Upper lobe of left lung (tissue), 6 donors: ENCODE measurements at places on chromosomes 16 and 17. TPM values are rescaled to one million over a fixed set of nuclear protein-coding genes. Genes with fewer than 3 reads are reported as not detected.

- DNase-seq: no peak
Observed at GRCh38 chr16:15873737-15874136, 14.7 kb downstream of the CEP20 start.

DNA sequence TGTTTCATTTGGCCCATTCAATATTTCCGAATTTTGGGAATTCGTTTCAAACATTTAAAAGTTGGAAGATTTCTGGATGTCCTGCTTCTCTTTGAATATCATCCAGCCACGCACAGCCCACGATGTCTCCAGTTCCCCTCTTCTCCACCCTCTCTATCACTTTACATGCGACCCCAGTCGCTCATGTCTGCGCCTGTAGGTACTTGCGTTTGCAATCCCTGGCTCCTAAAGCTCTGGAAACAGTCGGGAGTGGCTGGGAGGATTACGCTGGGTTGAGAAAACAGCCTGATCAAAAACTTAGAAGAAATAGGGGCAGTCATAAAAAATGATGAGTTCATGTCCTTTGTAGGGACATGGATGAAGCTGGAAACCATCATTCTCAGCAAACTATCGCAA is 1.5 kb upstream of the SBK1 start:
- DNase-seq: no peak

DNA sequence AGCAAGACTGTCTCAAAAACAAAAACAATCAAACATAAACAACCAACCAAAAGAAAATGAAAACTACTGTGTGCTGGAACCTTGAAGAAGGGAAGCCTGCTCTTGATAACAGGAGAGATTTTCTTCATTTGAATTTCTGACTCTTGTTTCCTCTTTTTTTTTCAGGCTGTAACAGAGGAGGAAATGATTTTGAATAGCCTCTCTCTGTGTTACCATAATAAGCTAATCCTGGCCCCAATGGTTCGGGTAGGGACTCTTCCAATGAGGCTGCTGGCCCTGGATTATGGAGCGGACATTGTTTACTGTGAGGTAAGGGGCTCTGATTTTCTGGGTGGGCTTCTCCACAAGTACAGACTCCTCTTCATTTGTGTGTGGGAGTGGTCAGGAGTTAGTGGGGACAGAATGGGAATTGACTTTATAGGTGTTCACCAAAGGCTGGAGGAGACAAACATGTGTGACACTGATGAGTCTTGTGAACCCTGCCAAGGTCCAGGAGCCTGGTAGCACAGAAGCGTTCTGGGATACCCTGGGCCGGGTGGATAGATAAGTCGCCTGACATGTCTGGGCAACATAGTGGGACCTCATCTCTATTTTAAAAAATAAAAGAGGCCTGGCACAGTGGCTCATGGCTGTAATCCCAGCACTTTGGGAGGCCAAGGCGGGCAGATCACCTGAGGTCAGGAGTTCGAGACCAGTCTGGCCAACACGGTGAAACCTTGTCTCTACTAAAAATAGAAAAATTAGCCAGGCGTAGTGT is 14.9 kb downstream of the DUS2 start:
- DNase-seq: no peak

- no peak for DNase-seq
Observed at GRCh38 chr16:65697065-65697464, 575.2 kb upstream of the CDH11 start.

GRCh38 chr16:49849754-49850108 is 6.2 kb downstream of the ZNF423 start:
- no peak for DNase-seq

DNA sequence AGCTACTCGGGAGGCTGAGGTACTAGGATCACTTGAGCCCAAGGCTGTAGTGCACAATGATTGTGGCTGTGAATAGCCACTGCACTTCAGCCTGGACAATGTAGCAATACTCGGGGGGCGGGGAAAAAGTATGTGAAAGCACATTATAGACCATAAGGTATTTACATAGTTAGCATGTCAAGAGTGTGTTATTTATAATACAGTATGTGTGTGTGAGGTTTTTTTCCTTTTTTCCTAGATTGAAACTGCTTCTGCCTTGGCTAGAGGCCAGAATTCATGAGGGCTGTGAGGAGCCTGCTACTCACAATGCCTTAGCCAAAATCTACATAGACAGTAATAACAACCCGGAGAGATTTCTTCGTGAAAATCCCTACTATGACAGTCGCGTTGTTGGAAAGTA is 30.5 kb downstream of the PTRH2 start:
- no peak for DNase-seq

Gene KRTAP4-9
- not detected for total RNA-seq
